ENCODE measurements at places on chromosomes 16 and 17.

DNA sequence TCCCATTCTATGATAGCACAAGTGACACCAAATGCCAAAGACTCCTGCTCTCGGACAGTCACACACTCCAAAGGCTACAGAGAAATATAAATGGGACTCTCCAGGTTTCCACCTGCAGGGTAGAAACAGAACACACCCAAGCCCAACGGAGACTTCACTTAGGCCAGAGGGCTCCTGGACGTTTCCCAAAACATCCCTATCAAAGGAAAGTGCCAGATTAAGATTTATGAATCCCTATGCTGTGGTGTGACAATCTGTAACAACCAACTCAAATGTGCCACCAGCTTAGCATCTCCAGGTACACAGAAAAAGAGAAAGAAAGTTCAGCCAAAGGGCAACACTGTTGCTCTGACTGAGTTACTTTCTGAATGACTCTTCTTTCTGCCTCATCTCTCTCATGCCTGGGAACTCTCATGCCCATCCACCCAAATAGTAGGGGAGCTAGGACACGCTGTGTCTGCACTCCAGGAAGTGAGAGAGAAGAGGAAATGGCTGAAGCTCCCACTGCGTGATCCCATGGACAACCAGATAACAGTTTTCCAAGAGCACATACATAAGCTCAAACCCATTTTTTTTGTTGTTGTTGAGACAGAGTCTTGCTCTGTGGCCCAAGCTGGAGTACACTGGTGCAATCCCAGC, 49.7 kb downstream of the SMG6 start:
- no peak for DNase-seq

- DNase-seq, result no peak
Measured at GRCh38 chr17:82942166-82943130, 102.6 kb upstream of the ZNF750 start.

- no peak for DNase-seq
Measured at GRCh38 chr17:48471817-48472410, 41.9 kb upstream of the SKAP1 start.

- no peak for DNase-seq
Measured at GRCh38 chr16:47060596-47060995, 83.1 kb downstream of the NETO2 start.

DNA sequence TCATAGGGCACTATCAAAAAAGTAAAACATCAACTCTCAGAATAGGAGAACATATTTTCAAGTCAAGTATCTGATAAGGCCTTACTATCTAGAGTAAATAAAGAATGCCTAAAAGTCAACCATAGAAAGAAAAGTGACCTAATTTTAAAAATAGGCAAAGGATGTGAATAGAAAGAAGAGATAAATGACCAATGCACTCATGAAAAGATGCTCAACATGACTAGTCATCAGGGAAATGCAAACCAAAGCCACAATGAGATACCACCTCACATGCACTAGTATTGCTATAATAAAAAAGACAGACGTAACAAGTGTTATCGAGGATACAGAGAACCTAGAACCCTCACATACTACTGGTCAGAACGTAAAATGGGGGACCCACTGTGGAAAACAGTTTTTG, 90.8 kb downstream of the DYNLRB2 start:
- no peak for DNase-seq

GRCh38 chr17:17837966-17838962, 1.5 kb upstream of the SREBF1 start:
- DNase-seq, result no peak

DNA sequence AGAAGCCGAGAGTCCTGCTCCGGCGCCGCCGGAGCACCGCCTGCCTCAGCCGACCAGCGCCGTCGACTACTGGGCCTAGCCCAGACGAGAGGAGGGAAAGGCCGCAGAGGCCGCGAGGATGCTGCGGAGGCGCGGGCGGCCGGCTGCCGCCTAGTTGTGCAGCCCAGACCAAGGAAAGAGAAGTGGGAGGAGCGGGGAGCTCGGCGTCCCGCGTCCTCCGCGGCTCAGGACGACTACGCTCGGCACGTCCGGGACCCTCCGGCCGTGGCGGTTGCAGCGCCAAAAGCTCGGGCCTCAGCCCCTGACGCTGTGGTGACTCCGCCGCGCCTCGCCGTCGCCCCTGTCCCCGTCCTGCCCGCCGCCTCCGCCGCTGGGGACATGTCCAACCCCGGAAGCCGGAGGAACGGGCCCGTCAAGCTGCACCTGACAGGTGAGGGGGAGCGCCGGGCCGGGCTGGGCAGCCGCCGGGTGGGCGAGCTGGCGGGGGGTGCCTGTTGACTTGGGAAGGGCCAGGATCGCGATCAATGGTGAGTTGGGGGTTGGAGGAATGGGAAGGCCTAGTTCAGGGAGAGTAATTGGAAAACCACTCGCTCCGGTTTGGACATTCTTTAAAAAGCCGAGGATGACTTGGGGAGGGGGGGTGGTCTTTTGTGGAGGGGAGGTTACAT, 37.7 kb downstream of the RNF135 start:
- peak; percentile 55 for DNase-seq

DNA sequence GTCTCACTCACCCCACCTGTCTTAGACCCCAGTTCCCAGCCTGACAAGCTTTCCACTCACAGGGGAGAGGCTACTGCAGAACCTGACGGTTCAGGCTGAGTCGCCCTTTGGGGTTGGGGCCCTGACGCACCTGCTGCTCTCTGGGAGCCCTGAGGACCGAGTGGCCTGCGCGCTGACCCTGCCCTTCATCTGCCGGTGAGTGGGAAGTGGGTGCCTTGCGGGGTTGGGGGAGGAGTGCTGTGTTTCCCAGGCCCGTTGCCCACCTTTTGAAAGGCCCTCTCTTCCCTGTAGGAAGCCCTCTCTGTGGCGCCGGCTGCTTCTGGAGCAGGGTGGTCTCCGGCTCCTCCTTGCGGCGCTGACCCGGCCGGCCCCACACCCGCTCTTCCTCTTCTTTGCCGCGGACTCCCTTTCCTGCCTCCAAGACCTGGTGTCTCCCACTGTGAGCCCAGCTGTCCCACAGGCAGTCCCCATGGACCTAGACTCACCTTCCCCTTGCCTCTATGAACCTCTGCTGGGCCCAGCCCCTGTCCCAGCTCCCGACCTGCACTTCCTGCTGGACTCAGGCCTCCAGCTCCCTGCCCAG, 6.1 kb upstream of the TGFB1I1 start:
- no peak for DNase-seq

- no peak for DNase-seq
Measured at GRCh38 chr17:63171428-63172393, 205.7 kb downstream of the TANC2 start.

DNA sequence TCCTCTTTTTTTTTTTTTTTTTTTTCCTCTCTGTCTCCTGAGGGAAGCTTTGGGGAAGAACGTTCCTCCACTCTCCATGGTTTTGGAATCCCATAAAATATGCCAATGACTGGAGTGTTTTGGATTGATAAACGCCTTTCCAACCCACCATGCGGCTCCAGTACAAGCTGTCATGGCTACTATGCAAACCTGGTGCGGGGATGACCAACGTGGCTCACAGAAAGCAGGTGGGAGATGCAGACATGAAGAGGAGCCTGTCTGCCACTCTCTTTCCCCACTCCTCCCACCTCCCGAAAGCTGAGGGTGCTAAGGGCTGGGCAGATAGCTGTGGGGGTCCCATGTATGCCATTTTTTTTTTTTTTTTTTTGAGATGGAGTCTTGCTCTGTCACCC, 69.9 kb upstream of the SEC14L1 start:
- DNase-seq, result no peak

DNA sequence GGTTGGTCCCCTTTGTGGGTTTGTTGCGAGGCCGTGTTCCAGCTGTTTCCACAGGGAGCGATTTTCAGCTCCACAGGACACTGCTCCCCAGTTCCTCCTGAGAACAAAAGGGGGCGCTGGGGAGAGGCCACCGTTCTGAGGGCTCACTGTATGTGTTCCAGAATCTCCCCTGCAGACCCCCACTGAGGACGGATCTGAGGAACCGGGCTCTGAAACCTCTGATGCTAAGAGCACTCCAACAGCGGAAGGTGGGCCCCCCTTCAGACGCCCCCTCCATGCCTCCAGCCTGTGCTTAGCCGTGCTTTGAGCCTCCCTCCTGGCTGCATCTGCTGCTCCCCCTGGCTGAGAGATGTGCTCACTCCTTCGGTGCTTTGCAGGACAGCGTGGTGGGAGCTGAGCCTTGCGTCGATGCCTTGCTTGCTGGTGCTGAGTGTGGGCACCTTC, 27.3 kb upstream of the STH start:
- DNase-seq, result no peak

DNA sequence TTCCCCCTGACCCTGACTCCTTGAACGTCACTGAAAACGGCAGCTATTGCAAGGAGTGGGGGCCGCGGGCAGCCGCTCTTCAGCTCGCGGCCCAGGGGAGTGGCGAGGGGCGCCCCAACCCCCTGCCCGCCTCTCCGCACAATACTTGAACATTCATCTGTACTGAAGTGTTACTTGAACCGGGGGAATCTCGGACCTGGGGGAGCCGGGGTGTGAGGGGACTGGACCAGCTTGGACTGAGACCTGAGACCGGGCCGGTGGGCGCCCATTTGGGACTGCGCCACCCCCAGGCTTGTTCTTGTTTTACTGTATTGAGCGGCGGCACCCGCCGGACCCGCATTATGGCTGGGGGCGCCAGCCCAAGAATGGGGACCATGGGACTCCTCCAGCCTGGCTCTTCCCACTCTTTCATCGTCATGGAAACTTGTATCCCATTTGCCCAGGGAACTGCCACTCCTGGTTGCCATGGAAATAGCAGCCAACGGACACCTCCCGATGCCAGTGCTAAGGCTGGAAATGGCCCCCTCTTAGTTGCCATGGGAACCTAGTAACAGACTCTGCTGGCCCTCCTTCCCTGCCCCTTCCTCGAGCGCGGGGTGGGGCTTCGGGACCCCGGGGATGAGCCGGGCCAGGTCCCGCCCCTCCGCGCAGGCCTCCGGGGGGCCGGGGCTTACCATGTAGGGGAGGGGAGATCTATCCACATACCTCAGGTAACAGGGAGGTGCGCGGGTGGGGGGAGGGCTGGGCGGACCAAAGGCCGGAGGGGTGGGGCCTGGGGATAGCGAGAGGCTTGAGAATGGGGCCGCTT, 805 bp upstream of the ORAI3 start:
- peak; percentile 91 for DNase-seq

GRCh38 chr17:70934835-70935234, 765.5 kb downstream of the KCNJ2 start:
- no peak for DNase-seq

- no peak for DNase-seq
Measured at GRCh38 chr17:72297326-72298115, 176.7 kb downstream of the SOX9 start.

GRCh38 chr17:6755731-6756184, at the start of gene XAF1:
Gene XAF1, plus strand, starts transcription at chr17:6756046. Its CDS starts 33 bp downstream, at chr17:6756079.
- DNase-seq, result no peak

- no peak for DNase-seq
Measured at GRCh38 chr17:68624381-68624780, 23.2 kb upstream of the FAM20A start.

GRCh38 chr17:43817826-43818225, 15.1 kb downstream of the MPP3 start:
- no peak for DNase-seq

All from neural crest cell (in vitro differentiated cells).